ENCODE measurements at places on chromosomes 12 and 14.
A peak's percentile ranks its signal among the peaks of the same experiment; 100 is the strongest.

- no peak for DNase-seq
These were observed 6.6 kb upstream of the NOP2 start for GRCh38 chr12:6574576-6575295.

GRCh38 chr12:42039176-42039575 is 105.5 kb downstream of the GXYLT1 start:
- DNase-seq = no peak

DNA sequence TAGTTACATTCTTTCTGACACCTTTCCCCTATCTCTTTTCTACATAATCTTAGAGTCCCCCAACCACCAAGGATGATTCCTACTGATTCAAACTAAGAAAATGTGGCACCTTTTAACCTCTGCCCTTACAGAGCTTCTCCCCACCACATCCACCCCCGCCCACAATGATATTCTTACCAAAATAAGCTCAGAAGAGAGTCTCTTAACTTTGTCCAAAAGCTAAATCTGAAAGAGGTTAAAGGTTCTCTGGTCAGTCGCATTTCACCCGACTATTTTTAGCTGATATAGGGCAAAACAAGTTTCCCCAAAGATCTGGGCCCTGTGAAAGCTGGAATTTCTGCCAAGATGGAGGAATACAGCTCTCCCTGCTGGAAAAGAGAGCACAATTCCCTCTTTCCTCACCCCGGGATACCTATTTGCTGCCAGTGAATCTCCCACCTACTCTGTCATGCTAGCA is 128.6 kb downstream of the ZFP36L1 start:
- DNase-seq = no peak

GRCh38 chr12:49972641-49973360 is at the start of gene AQP6:
Gene AQP6, plus strand, starts transcription at chr12:49972947. Its CDS starts 227 bp downstream, at chr12:49973174.
- no peak for DNase-seq

GRCh38 chr14:103960457-103961055 is 18.2 kb upstream of the RD3L start:
- DNase-seq = no peak

GRCh38 chr12:78964521-78964920 is 99.9 kb downstream of the SYT1 start:
- no peak for DNase-seq

- DNase-seq = no peak
These were observed 227.0 kb downstream of the ANO2 start for GRCh38 chr12:5718073-5718472.

DNA sequence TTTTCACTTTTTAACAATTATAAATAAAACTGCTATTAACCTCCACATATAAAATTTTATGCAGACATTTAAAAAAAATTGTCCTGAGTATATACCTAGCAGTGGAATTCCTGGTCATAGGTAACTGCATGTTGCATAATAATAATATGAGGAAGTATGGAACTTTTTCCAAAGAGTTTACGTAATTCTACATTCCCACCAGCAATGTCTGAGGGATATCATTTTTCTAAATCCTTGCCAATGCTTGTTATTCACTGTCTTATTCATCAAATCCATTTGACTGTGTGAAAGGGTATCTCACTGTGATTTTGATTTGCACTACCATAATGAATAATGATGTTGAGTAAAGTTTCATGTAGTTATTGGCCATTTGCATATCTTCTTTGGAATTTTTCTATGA is 393.8 kb downstream of the LRFN5 start:
- no peak for DNase-seq

DNA sequence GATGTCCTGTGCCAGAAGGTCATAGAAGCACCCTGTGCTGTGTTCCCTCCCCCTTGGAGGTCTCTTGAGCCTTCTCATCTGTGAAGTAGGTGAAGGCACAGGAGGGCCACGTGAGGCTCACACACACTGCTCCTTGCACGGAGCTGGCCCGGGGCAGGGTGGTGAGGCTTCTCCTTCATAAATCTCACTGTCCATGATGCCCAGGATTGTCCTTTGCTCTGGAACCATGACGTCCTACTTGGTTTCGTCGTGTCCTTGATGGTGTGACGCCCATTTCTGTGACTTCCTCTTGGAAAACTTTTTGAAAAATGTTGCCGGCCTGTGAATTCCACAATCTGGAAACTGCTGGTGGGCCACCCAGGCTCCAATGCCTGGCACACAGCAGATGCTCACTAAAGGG is 34.4 kb downstream of the SH2B3 start:
- no peak for DNase-seq

DNA sequence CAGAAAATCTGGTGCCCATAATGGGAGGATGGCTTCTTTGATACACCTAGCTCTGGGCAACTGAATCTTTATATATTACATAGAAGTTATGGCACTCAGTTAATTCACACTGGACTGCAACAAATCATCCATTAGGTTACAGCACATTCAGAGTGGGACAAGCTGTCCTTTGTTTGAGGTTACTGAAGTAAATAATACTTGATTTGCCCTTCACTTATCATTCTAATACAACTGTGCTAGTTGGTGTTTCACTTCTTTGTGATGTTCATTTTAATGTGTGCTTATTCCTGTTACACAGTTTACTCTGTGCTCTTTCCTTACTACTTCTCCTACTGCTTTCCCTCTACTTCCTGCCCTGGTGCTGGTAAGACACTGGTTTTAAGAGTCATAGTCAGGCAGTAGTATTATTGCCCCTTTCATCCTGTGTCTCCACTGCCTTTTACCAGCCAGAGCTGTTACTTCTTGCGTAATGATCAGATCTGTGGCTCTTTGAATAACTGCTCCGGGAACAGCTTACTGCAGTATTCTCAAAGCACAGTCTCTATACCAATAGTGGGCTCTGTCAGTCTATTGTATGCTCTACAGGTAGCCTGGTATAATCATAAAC is 36.4 kb upstream of the GXYLT1 start:
- no peak for DNase-seq

DNA sequence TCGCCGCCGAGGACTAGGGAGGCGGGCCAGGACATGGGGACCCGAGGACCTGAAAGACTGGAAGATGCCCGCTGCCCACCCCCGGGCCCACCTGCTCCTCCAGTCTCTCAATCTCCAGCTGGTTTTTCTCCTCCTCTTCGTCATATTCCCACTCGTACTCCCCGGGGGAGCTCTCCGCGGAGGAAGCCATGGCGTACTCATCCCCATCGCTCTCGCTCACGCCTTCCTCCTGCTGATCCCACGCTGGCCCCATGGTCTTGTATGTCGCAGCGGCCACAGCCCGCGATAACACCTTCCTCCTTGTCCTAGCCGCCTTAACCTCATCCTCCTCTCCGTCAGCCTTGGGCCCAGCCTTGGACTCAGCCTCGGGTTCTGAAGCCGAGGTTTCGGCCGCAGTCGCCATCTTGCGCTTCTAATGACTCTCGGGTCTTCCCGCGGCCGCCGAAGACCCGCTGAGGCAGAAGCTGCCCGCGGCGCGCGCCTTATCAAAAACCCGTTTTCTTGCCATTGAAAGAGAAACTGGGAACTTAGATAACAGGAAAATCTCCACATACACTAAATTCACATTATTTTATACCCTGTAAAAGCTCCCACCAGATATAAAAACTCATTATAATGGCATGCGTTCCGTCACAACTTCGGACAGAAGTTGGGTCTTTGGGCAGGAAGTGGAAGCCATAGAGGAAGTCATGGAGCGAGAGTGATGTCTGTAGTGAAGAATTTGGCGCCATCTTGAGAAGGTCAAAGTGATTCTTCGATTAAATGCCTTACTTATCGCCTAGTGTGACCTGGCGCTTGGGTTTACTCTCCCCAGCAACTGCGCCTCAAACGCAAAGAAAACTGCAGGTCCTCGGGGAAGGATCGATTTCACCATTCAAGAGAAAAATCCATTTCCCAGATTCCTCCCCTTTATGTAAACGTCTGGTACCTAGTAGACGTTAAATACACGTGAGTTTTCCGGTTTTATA is at the start of gene SART3:
Gene SART3, minus strand, starts transcription at position 422 of the 968 bp plus-strand sequence. Its CDS starts 19 bp downstream, at position 403.
- peak; percentile 86 for DNase-seq

- no peak for DNase-seq
These were observed 18.9 kb upstream of the PLEKHH1 start for GRCh38 chr14:67514203-67514607.

- DNase-seq = no peak
These were observed 17.1 kb upstream of the FGD4 start for GRCh38 chr12:32382226-32382625.

GRCh38 chr12:78470354-78471195 is 394.0 kb upstream of the SYT1 start:
- DNase-seq = peak; percentile 16

DNA sequence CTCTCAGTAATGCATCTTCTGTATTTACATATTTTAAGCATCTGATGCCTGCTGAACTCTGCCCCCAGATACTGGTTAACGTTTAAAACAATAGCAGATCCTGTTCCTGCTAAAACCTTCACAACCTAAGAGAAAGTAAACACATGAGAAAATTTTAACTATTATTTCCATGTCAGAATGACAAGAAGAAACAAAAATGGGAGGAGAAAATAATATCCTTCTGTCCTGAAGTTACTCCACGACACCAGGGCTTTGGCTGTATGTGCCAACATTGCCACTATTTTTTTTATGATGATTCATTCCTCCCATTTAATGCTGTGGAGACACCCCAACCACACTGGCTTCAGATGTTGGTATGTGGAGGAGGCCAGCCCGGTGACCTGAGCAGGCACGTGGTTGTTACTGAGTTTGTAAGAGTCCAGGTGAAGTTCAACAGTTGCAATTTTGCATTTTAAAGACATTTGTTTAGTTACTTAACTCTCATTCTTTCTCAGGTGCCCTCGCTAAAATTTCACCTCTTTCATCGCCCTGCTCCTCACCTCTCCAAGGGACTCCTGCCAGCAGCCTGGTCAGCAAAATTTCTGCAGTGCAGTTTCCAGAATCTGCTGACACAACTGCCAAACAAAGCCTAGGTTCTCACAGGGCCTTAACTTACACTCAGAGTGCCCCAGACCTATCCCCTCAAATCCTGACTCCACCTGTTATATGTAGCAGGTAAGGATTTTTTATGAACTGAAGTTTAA is 65.5 kb upstream of the SLCO1C1 start:
- DNase-seq = peak; percentile 56

- no peak for DNase-seq
These were observed 126.4 kb downstream of the DERA start for GRCh38 chr12:16037533-16037932.

- DNase-seq = no peak
These were observed 53.4 kb downstream of the SRGAP1 start for GRCh38 chr12:63897931-63898330.

GRCh38 chr12:101877806-101878242 is 444 bp downstream of the DRAM1 start:
- no peak for DNase-seq

- DNase-seq = no peak
These were observed 2.0 kb downstream of the RMST start for GRCh38 chr12:97464385-97465321.

DNA sequence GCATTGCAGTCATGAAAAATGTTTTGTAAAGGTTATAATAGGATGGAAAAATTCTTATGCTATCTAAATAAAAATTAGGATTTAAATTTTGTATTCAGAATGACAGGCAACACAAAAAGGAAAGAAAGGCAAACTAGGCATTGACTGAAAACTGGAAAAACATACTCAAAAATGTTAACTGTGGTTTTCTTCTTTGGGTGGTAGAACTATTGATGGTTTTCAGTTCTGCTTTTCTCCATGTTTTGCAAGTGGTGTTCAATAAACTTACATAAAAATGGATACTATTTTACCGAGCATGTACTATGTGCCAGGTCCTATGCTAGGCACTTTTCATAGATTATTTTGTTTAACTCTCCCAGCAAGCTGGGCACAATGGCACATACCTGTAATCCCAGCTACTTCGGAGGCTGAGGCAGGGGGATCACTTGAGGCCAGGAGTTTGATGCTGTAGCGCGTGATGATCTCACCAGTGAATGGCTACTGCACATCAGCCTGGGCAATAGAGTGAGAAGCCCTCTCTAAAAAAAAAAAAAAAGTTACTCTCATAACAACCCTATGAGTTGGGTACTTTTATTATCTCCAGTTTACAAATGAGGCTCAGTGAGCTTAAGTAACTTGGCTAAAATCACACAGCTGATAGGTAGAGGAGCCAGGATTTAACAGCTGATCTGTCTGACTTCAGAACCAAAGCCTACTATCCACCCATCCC is 26.3 kb upstream of the TCP11L2 start:
- DNase-seq = no peak

DNA sequence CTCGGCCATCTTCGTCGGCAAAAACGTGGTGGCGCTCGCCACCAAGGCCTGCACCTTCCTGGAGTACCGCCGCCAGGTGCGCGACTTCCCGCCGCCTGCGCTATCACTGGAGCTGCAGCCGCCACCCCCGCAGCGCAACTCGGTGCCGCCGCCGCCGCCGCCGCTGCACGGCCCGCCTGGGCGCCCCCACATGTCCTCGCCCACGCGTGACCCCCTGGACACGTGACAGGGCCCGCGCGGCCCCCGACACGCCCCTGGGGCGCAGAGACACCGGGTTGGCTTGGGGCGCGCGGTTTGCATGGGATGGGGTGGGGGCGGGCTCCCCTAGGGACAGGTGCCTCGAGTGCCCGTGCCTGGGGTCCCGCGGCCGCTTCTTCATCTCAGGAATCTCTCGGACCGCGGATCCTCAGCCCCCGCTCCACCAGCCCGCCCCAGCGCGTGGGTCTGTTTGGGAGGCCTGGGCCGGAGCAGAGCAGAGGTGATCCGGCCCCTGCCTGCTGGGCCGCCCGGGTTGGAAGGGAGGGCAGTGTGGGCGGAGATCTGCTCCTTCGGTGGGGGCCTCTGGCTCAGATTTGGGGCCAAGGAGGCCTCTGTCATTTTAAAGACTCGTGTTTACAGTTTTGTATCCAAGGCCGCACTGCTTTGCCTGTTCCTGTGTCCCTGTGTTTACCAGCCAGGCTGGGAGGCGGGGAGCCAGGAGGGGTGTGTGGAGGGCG is 3.3 kb downstream of the TMEM121 start:
- no peak for DNase-seq

DNA sequence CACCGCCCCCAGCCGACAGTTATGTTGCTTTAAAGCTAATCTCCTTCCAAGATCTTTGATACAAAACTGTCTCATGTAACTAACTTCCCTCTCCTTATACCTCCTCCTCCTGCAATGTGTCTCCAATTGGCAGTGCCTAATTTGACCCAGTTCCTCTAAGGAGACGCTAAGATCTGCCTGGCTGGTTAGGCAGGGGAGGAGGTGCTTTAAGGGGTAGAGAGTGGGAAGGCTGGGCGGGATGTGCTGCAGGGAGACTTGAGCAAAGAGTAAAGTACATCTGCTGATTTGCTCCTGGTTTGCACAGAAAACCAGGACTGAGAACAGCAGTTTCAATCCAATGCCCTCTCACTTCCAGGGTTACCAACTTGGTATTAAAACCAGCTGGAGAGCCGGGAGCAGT is 7.4 kb upstream of the IKZF4 start:
- no peak for DNase-seq

DNA sequence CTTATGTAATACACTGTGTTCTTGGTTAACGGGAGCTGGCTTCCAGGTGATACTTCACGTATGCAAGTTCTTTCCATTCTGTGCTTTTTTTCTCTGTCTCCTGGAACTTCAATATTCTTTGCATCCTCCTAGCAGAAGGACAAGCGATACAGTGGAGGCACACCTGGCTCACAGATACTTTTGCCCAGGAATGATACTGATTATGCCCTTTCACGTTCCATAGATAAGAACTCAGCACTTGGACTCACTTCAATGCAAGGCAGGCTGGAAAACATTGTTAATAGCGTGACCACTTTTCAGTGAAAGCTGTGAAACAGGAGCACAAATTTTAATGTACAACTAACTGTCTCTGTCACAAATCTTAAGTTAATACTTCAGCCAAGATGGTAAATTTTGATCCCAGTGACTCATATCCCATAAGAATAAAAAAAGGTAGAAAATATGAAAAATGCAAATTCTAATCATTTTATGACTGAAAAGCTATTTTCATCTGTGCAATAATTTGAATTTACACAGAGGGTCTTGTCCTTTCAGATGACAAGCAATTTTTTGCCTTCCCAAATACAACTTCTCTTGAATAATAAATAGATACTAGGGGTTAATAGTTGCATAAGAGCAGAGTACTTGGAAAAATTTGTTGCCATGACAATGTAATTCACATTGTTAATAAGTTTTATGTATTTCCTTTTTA is 919.0 kb downstream of the GALC start:
- no peak for DNase-seq
